Mammary epithelial cell (primary cell): ENCODE measurements at places on chromosomes 4 and X. TPM values are rescaled to one million over a fixed set of nuclear protein-coding genes. Genes with fewer than 3 reads are reported as not detected.

TCEAL2 gene
- polyA plus RNA-seq: not detected

EDA2R gene
- polyA plus RNA-seq: 6.9 TPM

DNA sequence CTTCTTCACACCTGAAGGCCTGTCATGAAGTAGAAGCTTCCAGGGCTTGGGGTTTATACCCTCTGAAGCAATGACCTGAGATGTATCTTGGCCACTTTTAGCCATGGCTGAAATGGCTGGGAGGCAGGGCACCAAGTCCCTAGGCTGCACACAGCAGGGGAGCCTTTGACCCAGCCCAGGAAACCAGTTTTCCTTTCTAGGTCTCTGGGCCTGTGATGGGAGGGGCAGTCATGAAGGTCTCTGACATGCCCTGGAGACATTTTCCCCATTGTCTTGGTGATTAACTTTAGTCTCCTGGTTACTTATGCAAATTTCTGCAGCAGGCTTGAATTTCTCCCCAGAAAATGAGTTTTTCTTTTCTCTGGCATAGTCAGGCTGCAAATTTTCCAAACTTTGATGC lies 511.0 kb upstream of the KLHL4 start:
- DNase-seq: no peak

- no peak for DNase-seq
Measured at GRCh38 chr4:164058776-164059445, 564.4 kb downstream of the TMA16 start.

- no peak for DNase-seq
Measured at GRCh38 chr4:111031596-111031995, 408.7 kb upstream of the PITX2 start.

- DNase-seq: no peak
Measured at GRCh38 chr4:86482306-86483172, 111.6 kb upstream of the PTPN13 start.

DNA sequence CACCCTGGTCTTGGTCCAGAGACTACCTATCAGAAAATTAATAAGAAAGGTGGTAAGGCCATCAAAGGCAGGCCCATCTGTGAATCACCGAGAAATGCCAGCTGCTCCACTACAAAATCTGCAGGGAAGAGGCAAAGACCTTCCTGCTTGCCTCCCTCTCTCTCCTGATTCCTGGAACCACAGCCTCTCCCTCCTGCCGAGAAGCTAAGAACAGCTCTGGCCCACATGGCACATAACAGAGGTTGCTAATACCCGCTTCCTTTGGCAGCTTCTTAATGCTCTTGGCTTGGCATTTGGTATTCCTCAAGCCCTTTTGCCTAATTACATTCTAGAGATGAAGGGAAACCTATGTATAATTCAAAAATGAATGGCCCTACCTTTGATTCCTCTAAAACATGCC lies 32.9 kb downstream of the RAI2 start:
- no peak for DNase-seq

DNA sequence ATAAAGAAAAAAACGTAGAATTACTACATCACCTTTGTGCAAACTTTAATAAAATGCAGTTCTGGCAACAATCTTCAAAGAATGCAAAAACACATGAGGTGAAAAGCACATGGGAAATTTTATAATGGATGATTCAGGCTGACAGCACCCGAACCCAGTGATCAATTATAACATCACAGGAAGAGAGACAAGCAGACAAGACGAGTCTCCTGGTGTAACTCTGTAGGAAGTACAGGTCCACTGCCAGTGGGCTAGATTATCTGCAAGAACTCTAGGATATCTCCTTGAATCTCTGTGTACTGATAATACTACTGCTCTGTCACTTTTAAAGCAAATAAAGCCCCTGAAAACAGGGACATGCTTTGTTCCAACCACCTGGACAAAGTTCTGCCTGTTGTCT lies 58.9 kb upstream of the NXF3 start:
- DNase-seq: peak; percentile 61

HSD17B13 gene
- polyA plus RNA-seq: not detected

DNA sequence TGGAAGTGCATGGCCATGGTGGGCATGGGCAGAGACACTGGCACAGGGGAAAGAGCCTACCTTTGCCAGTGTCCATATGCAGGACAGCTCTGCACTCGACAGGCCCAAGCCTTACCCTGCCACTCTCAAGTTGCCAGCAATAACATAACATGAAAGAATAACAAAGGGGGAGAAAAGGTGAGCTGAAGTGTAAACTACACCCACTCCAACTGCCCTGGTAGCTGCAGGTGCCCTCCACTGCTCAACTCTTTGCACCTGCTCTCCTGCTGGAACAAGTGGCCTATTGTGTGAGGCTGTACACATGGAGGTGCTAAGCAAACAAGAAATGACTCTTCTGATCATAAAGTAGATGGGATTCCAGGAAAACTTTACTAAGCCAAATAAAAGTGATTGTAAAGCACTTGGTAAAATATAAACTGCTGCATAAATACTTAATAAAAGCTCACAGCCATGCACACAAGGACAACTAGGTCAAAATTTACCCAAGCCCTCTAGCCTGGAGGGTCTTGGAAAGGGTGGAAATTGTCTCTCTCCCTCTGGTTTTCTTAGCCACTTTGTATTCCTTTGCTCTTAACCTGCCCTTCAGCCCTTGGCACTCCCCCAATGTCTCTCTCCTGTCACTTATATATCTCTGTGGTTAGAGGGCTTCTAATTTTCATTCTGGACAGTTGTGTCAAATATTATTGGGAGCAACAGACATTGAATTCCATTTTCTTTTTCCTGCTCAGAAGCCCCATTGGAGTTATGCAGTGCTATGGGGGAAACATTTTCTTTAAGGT lies 261.2 kb upstream of the GPC4 start:
- DNase-seq: no peak

GRCh38 chr4:2343476-2343875 lies 75.0 kb downstream of the ZFYVE28 start:
- DNase-seq: no peak

MND1 gene
- 4.5 TPM for polyA plus RNA-seq

SORBS2 gene
- polyA plus RNA-seq: 3.6 TPM

DNA sequence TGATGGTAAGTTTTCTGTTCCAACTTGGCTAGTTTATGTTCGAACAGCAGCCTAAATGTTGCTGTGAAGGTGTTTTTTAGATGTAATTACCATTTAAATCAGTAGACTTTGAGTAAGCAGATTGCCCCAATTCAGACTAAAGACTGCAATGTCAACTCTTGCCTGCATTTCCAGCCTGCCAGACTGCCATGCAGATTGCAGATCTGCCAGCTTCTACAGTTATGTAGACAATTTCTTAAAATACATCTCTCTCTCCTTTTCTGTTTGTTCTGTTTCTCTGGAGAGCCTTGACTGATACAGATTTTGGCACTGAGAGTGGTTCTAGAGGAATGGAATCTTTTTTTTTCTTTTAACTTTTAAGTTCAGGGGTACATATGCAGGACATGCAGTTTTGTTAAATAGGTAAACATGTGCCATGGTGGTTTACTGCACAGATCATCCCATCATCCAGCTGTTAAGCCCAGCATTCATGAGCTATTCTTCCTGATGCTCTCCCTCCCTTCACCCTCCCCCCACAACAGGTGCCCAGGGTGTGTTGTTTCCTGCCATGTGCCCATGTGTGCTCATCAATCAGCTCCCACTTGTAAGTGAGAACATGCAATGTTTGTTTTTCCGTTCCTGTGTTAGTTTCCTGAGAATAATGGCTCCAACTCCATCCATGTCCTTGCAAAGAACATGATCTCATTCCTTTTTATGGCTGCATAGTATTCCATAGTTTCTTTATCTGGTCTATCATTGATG lies 227.8 kb downstream of the CPE start:
- DNase-seq: no peak

GNRHR gene
- 0.05 TPM for polyA plus RNA-seq
